Stimulated activated CD4-positive, alpha-beta T cell treated with anti-CD3 and anti-CD28 coated beads, TNF-alpha, amount 100 ng/mL, for 4 hours (primary cell): ENCODE measurements at places on chromosomes 4 and X.

GRCh38 chr4:185728893-185729292, 83.1 kb downstream of the SORBS2 start:
- no peak for DNase-seq

- DNase-seq: no peak
Measured at GRCh38 chr4:158914218-158914617, 145.4 kb downstream of the FNIP2 start.

DNA sequence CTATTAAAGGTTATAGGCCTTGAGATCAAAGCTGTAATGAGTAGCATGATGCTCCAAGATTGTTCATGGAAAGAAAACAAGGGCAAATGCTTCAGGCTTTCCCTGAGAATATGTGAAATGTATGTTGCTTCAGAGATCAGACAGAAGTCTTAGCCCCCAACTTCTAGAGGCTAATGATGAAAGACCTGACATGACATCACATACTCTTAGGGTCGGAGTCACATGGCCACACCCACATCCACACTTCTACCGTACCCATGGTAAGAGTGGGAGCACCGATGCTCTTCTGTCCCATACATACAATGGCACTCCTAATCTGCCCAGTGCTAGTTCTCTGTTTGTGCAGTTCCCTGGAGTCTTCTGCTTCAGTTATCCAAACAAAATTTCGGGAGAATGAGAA, 111.9 kb upstream of the ACSL4 start:
- DNase-seq: no peak

DNA sequence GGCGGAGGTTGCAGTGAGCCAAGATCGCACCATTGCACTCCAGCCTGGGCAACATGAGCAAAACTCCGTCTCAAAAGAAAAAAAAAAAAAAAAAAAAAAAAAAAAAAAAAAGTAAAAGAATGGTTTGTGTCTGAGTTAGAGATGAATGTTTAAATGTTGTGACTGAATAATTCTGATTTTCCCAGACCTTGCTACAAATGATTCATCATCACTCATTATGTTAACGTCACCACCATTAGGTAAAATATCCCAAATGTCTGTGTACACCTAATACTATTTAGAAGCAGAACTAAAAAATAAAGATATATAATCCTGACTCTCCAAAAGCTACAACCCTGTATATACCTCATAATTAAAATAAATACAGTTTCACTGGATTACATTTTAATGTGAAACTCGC, 70.8 kb downstream of the HHIP start:
- no peak for DNase-seq

DNA sequence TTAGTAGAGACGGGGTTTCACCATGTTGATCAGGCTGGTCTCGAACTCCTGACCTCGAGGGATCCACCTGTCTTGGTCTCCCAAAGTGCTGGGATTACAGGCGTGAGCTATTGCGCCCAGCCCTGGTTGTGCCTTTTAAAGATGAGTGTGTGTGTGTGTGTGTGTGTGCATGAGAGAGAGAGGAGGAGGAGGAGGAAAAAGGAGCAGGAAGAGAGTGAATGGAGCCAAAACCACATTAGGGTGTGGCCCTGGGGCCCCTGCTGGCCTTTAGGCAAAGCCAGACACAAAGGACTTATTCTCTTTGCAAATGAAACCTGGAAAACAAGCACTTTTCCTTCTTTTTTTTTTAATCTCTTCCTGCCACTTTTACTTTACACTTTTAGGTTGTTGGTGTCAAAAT, 48.2 kb upstream of the KLF3 start:
- no peak for DNase-seq

DNA sequence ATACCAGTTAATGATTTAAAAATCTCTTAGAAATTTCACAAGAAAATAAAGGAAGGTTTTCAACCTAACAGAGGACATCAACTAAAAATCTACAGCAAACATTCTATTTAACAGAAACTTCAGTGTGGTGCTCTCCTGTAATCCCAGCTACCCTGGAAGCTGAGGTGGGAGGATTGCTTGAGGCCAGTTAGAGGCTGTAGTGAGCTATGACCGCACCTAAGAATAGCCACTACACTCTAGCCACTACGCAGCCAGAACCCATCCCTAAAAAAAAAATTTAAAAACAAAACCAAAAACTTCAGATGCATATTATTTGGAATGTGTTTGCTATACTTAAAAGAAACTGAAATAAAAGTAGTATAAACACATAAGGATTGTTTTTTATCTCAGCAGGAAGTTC, 7.2 kb upstream of the FHIP1A start:
- no peak for DNase-seq

DNA sequence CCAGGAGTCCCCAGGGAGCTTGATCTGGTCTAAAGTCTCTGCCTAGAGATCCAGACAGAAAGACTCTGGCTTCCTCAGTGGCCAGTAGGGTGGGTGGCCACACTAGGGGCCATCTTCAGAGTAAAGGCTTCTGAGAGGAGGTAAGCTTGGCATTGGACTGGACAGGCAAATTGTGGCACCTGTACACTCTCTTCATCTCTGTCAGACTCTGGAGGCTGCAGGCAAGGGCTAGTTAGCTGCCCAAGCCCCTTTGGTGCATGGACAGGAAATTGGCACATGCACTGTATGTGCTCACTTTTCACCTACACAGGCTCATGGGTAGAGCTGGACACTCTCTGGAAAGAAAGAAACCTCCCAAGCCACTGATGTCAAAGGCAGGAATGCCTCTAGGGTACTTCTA, 142.8 kb downstream of the PJA1 start:
- DNase-seq: no peak

- no peak for DNase-seq
Measured at GRCh38 chr4:74175379-74175778, 17.5 kb downstream of the MTHFD2L start.

DNA sequence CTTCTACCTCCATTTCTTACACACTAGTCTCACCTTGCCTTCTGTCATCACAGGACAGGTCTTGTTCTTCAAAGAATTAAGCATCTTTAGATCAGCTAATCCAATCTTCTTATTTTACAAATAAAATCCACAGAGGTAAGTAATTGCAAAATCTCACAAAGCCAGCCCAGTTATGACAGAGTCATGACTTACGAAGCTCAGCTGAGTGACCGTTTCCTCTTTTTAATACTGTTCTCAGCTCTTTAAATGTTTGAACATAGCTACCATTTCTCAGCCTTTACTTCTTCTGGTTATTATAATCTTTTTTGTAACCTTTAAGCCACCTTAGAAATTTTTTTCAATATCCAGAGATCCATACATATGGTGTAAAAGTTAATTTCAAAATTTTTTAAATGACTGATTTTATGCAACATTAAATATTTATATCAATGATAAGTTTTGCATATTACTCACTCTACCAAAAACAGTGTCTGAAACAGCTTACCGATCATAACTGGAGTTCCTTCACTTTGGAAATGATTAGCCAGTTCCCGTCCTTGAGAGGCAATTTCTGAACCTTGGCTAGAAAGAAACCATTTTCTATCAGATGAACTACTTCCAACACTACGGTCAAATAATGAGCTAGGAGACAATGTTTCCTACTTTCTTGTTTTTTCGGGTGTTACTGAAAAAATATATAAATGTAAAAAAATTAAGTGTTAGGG, 8.8 kb downstream of the ANKRD37 start:
- DNase-seq: no peak

- DNase-seq: peak; percentile 71
Measured at GRCh38 chr4:56530269-56531148, 24.9 kb downstream of the ARL9 start.

DNA sequence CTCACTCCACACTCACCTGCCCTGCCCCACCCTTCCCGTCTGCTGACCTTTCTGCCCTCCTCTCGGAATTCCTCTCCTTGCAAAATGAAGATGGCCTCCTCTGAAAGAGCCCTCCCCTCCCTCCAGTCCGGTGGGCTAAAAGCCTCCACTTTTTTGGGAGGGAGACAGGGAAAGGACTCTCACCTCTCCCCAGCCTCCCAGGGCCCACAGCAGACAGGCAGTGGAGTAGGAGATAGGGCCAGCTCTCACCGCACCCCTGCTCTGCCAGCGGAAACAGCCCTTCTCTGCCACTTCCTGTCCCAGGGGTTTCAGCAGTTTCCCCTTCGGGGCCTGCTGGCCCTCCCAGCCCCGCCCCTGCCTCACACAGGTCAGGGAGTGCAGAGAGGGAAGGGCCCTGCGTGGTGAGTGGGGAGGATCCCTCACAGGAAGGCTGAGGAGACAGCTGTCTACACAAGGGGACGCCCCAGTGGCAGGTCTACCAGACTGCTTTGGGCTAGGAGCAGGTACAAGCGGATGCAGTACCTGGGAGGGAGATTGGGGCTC, 18.2 kb downstream of the ELF4 start:
- peak; percentile 51 for DNase-seq

DNA sequence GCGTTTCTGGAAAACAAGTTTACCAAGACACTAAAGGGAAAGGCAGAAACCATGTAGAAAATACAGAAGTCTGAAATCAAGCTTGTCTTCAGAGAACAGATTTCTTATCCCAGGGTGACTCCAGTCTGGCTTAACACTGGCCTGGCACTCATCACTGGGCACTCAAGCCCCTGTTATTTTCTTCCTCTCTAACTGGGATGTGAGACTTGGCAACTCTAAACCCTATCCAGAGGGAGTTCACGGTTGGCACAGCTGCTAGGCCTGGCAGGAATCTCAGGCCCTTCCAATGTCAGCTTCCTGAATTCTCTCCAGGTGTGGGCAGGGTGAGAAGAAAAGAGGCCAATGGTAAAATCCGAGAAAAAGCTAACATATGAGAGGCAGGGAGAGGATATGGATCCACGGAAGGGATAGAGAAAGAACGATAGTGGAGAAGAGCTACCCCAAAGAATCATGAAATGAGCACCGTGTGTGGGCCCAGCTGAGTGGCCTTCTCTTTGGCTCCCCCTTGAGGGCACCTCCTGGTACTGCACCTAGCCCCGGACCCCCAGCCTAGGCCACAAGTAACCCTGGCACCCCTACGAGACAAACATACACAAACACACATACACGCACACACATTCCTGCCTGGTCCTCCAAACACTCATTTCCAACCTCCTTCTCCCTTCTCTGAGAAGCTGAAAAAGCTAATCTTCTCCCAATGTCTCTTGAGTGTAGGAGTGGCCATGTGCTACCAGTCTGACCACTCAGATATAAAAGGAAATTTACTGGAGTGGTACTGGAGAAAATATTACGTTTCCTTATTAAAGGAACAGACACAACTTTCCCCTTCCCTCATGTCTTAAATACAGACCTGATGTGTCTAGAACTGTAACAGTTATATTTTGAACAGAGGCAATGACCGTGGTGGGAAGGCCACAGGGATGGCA, 16.6 kb upstream of the PTCHD1 start:
- no peak for DNase-seq

DNA sequence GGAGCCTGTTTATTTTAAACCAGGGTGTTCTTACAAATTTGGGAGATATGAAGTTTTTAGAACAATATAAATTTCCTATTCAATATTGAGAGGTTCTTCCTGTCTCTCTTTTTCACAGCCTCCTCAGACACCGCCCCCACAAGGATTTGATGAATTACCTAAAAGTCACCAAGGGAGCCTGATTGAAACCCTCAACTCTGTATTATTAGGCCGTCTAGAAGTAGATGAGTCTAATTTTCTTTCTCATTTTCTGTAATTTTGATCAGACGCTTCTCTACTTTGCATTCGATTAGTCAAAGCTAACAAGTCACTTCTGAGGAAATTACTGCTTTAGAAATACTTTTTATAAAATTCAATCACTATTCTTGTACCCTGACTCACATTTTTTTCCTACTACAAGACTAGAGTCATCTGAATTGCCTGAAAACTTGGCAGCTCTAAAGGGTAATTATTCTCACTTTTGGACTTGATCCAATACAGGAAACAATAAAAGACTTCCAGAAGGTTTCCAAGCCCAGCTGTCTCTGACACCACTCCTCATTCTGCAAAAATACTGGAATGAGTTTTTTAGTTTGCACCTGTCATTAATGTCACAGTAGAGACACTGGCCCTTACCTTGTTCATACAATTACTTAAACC, 111.2 kb downstream of the ELOVL6 start:
- no peak for DNase-seq

DNA sequence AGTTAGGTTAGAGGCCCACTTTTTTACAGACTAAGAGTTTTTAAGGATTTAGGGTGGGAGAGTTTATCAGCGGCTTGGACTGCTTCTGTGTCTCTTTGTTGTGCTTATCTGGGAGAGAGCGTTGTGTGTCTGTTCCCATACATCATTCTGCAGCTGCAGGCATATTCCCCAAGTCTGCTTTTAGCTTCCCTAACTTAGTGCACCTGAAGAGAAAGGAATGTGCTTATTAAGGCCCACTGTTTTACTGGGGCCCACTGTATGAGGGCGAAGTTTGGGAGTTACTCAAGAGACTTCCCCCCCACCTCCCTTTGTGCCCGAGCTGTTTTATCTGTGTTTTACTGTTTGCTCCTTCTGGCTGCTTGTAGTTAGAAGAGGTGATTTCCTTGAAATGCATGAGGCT, 31.9 kb downstream of the ART3 start:
- no peak for DNase-seq

GRCh38 chr4:129087516-129087915, 5.8 kb downstream of the SCLT1 start:
- no peak for DNase-seq
